ENCODE measurements at places on chromosomes 16 and 17.

- no peak for DNase-seq
These were observed 8.8 kb upstream of the SLFN14 start for GRCh38 chr17:35569405-35569804.

DNA sequence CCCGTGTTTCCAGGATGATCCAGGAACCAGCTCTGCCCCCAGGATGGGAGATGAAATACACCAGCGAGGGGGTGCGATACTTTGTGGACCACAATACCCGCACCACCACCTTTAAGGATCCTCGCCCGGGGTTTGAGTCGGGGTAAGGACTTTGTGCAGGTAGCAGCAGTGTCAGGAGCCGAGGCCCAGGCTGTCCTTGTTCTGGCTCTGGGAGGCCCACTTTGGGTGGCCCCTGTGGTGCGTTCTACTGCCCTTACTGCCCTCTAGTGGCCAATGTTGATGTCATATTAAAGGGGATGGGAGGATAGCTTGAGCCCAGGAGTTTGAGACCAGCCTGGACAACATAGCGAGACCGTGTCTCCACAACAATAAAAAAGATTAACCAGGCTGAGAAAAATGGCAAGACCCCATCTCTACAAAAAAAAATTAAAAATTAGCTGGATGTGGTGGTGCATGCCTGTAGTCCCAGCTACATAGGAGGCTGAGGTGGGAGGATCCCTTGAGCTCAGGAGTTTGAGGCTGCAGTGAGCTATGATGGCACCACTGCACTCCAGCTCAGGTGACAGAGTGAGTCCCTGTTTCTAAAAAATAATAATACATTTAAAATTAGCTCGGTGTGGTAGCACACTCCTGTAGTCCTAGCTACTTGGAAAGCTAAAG lies 20.9 kb upstream of the CLEC18A start:
- peak; percentile 67 for DNase-seq

DNA sequence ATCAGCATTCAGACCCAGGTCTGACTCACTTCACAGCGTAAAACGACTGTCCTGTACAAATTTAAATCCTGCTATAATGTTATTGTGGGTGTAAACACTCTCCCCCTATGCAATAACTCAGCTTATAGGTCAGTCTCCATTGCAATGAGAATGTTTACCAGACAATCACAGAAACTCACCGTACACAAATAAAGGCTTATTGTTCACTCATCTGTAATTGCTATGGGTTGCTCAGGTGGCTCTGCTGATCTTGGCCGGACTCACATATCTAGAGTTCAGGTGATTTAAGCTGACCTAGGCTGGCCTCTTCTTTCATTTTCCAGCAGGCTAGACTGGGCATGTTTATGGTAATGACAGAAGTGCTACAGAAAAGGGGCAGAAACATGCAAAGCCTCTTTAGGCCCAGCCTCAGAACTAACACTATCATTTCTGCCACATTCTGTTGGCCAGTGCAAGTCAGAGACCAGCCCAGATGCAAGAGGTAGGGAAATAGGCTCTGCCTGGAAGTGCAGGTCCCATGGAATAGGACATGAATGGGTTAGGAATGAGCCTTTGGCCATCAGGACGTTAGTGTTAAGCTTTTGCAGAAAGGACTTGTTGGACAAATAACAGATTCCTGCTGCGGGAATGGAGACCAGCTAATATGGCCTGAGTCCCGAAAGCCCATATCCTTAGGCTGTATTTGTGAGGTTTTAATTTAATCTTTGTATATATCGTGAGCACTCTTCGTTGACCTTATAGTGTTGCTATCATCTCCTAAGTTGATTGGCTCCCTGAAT lies 44.0 kb downstream of the HLF start:
- DNase-seq: no peak

DNA sequence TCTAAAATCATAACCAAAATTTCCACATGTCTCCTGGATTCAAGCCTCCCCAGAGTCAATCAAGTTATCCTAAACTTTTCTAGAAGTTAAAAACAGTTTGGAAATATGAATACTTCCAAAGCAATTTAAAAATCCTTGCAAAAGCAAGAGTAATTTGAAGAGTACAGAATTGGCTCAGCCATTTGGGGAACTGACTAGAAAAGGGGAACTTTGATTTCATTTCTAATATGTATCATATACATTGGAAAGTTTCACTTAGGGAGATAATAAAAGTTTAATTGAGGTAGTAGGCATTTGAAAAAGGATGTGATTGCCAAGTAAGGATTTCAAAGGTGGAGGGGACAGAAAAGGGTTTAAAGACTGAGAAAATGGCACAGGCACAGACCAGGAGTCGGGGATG lies 9.0 kb upstream of the SLFN12L start:
- no peak for DNase-seq

DNA sequence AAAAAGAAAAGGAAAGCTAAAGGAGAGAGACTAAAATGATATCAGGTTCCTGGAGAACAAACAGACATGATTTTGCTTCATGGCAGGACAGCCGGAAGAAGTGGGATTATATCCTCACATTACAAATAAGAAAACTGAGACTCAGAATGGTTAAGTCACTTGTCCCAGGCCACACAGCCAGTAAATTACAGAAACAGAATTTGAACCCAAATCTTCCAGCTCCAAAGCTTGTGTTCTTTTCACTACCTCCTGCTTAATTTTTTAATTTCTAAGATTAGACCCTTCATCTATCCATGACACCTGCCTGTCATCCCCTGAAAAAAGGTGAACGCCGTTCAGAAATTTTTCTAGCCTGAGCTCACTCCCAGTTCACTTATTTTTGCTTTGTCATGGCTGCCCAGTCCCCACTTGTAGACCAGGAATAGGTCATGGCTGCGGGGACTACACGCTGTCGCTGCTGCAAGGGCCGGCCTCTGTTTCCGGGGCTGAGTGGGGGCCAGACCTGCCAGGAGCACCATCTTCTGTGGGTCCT lies 36.1 kb downstream of the MAPT start:
- no peak for DNase-seq

GRCh38 chr16:60061396-60061795 lies 1327.3 kb upstream of the GOT2 start:
- DNase-seq: no peak

DNA sequence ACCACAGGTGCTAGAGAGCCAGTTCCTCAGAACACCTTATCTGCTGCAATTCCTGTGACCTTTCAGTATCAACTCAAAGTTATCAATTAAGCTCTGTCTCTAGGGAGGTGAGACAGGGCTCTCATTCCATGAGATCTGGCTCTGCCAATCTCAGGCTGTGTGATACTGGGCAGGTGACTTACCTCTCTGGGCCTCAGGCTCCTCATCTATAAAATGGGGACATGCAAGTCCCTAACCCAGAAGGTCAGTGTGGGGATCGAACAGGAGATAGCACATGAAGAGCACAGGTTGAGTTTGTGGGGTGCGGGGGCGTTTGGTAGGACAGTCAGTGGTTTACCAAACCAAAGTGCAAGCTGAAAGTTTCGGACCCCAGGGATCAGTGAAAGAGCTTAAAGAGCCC lies 319.3 kb upstream of the CCL2 start:
- DNase-seq: no peak

DNA sequence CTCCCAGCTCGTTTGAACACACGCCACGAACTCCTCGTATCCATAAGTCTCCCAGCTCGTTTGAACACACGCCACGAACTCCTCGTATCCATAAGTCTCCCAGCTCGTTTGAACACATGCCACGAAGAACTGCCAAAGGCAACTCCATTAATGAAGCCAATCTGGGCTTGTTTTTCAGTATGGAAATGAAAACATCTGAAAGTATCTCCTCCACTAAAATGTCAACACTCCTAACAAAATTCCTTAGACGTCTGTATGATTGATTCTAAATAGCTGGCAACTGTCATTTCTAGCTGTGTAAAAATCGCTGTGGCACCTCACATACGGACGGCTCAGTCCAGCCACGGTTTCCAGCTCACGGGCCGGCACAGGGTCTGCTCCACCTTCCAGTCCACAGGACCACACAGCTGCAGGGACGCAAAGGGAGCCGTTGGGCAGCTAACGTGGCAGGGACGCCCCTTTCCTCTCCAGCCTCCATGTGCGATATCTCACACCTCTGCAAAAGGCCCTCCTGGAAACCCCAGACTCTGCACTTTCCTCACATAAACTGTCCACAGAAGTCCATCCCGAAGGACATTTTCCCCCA lies 67.1 kb upstream of the METRNL start:
- DNase-seq: peak; percentile 76

DNA sequence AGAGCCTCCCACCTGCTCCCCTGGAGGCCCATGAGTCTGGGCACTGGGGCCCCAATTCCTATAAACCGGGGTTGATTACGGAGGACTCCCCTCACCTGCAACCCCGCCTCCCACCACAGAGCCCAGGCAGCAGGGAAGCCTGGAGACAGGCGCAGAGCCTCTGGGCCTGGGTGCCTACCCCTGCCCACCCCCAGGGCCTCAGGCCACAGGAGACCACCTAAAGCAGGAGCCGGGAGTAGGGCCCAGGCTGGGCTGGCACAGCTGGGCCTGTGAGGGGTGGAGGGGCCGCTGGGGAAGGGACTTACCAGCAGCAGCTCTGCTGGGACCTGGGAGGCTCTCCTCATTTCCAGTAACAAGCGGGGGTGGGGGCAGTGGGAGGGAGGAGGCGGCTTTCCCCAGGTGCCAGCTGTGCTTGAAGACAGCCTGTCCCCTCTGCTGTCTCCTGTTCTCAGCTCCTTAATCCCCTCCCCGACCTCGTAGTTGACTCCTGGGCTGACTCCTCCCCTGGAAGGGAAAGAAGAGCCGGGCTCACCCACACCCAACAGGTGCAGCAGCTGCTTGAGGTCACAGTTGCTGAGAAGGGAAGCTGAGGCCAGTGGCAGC lies 46.8 kb downstream of the TMEM235 start:
- DNase-seq: no peak
